ENCODE measurements at places on chromosomes 1 and 21. TPM values are rescaled to one million over a fixed set of nuclear protein-coding genes. Genes with fewer than 3 reads are reported as not detected.

Gene USH2A
- not detected for total RNA-seq

Gene DPH5
- total RNA-seq = 51.7 TPM

Gene MTFR1L
- total RNA-seq = 70.6 TPM

Gene LDLRAP1
- total RNA-seq = 31.3 TPM

Gene STYXL2
- 0.86 TPM for total RNA-seq

Gene KCNE2
- not detected for total RNA-seq

- H3K27me3 ChIP-seq = no peaks in the 10 kb centered on the region
- H3K27ac ChIP-seq = no peak overlapping the region
- H3K4me3 ChIP-seq = no peak overlapping the region
- H3K36me3 ChIP-seq = peaks cover 3% of the 10 kb centered on the region
- H3K4me1 ChIP-seq = no peaks in the 10 kb centered on the region
- DNase-seq = no peak
Measured at GRCh38 chr1:53259932-53260331, 21.6 kb upstream of the MAGOH start.

DNA sequence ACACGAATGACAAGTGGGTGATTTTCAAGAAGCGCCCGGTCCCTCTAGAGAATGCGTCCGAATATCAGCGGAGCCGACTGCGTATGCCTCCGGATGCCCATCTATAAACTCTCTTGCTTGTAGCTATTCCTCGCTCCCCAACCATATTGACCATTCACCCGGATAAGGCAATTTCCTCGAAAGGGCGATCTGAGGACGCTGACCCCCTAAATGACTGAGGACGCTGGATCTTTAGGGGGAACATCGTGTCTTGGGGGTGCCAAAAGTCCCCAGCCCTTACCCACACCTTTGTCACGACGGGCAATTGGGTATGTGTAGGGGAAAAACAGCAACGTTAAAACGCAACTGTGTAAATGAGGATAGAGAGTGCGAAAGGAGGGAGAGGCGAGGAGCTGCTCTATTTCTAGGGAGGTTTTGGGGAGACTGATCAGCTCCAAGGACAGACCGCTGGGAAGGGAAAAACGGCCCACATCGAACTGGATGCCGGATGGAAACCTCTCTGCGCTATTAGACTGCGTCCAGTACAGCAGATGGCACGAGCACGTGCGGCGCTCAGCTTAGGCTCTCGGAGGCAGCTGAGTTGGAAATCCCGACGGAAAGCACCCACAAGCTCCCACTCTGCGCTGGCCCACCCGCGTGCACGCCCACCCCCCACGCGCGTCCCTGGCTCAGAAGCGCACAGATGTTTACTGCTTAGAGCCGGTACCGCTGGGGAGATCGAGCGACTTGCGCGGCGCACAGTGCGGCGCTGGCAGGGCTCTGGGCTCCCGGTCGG lies 2.9 kb upstream of the PRRX1 start:
- no peak for DNase-seq
- H3K27me3 ChIP-seq = no peaks in the 10 kb centered on the region
- peaks cover 25% of the 10 kb centered on the region for H3K4me1 ChIP-seq
- peak overlapping the region; percentile 90 for H3K4me3 ChIP-seq
- H3K36me3 ChIP-seq = peaks cover 10% of the 10 kb centered on the region

DNA sequence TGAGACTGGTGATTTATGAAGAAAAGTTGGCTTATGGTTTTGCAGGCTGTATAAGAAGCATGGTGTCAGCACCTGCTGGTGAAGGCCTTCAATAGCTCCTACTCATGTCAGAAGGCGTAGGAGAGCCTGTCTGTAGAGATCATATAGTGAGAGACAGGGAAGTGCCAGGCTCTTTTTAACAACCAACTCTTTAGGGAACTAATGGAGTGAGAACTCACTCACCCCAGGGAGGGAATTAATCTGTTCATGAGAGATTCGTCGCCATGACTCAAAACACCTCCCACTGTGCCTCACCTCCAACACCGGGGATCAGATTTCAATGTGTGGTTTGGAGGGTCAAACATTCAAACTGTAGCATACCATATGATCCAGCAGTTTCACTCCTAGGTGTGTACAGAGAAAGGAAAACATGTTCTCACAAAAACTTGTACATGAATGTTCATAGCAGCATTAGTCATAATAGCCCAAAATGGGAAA lies 72.6 kb downstream of the TTC3 start:
- no peak overlapping the region for H3K27ac ChIP-seq
- no peaks in the 10 kb centered on the region for H3K27me3 ChIP-seq
- DNase-seq = no peak

DNA sequence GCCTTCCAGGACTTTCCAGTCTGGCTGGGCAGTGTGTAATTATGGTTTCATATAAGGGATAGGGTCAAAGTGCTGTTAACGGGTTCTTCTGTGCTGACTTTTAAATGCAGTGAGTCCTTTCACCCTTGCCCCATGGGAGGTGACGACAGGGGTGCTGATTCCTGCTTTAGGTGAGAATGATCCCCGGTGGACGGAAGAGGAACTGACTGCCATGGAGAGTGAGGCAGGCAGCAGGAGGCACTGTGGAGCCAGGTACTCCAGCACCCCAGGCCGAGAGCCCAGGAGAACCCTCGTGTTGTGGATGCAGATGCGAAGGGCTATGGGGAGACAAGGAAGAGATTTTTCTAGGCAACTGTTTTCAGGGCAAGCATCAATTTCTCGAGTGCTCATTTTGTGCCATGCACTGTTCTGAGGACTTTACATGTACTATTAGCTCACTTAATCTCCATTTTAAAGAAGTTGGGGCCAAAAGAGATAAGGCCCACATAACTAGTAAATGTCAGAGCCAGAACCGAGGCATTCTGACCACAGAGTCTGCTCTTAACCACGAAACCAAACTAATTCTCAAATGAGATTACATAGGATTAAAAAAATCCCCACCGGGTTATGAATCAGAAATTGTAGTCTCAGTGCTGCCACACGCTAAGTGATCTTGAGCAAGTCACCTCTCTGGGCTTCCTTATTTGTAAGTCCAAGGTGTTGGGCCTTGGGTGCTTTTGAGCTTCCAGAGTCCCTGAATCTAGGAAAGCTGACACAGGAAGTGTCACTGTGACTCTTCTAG lies 28.2 kb downstream of the STPG1 start:
- no peaks in the 10 kb centered on the region for H3K27me3 ChIP-seq
- H3K36me3 ChIP-seq = peaks cover 3% of the 10 kb centered on the region
- no peak overlapping the region for H3K4me3 ChIP-seq
- peaks cover 30% of the 10 kb centered on the region for H3K4me1 ChIP-seq
- H3K27ac ChIP-seq = peak overlapping the region; percentile 16

DNA sequence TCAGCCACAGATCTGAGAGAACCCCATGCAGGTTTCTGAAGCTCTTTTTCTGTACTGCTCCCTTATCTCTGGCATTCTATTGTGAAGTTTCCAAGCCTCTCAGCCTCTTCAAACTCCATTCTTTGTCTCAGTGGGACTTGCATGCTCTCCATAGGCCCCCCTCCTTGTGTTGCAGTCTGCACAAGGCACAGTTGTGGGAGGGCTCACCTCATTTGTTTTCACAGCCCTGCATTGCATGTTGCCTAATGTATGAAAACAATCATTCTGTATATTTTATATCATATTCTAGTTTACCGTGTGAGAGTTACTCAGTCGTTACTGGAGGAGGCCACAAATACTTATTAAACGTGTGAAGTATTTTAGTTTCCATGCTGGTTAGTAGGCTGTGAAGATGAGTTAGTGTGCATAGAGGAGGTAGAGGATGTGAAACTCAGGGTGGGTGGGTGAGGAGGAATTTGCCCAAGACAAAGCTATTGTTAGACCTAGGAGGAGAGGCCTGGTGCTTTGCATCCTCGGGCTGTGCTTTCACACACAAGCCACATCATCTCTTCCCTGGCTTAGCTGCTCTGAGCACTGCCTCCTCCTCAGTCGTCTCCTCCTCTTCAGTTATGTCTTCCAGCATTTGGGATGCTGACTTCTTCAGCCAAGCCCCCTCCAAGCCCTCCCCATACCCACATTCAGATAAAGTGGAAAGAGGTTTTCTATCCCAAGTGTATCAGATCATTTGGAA lies 7.8 kb upstream of the CHI3L2 start:
- no peak for DNase-seq
- H3K27ac ChIP-seq = no peak overlapping the region
- H3K4me3 ChIP-seq = no peak overlapping the region

DNA sequence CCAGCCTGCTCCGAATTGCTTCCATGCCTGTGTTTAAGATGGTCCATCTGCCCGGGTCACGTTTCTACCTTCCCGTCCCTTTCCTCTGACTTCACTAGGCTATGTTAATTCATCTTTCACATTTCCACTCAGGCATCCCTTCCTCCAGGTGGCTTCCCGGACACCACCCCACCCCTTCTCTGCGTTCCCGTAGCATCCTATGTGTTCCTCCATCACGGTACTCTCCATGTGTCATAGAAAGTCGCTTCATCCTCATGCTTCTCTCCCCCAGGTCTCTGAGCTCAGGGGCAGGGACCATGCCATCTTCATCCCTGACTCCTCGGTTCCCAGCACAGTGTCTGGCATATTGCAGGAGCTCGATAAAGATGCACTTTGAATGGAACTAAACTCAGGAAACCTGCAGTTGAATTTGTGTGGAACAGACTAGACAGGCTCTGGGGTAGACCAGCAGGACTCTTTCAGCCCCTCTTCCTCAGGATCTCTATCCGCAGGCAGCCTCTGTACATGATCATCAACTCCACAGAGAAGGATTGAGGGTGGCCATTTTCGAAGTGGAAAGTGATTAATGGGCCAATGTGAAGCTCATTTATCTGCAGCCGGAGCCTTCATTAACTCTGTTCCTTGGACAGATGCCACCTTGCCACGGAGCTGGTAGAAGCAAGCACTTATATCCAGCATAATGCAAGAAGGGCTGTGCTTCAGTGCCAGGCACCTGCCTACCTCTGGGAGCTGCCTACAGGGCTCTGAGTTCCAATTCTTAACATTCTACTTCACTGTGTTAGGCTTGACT lies 9.1 kb downstream of the C1orf226 start:
- peaks cover 3% of the 10 kb centered on the region for H3K4me1 ChIP-seq
- peaks cover 11% of the 10 kb centered on the region for H3K27me3 ChIP-seq
- no peak overlapping the region for H3K27ac ChIP-seq
- no peak overlapping the region for H3K4me3 ChIP-seq
- H3K36me3 ChIP-seq = no peaks in the 10 kb centered on the region
